ENCODE measurements at places on chromosomes 13 and 19.
A peak's percentile ranks its signal among the peaks of the same experiment; 100 is the strongest.

- no peak for DNase-seq
Observed at GRCh38 chr13:50999641-51000040, 90.0 kb downstream of the RNASEH2B start.

- DNase-seq, result no peak
Observed at GRCh38 chr13:72126424-72126823, 259.4 kb upstream of the DACH1 start.

GRCh38 chr19:50669302-50670101 is 20.3 kb downstream of the C19orf81 start:
- DNase-seq, result no peak

GRCh38 chr19:12137221-12137940 is 2.8 kb downstream of the ZNF20 start:
- DNase-seq, result no peak

DNA sequence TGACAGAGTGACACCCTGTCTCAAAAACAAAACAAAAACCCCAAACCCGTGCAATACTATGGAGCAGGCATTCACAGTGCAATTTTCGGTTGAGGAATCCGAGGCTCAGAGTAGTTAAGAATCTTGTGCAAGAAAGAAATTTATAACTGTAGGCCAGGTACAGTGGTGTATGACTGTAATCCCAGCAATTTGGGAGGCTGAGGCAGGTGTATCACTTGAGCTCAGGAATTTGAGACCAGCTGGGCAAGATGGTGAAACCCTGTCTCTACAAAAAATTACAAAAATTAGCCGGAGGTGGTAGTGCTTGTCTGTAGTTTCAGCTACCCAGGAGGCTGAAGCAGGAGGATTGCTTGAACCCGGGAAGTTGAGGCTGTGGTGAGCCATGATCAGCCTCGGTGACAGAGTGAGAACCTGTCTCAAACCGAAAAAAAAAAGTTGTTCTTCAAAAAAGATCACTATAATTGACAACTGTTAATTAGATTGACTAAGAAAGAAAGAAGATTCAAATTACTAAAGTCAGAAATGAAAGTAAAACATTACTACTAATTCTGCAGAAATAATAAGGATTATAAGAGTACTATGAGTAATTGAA is 12.9 kb downstream of the CEACAM1 start:
- no peak for DNase-seq

- no peak for DNase-seq
Observed at GRCh38 chr19:16698914-16699313, 20.7 kb upstream of the NWD1 start.

DNA sequence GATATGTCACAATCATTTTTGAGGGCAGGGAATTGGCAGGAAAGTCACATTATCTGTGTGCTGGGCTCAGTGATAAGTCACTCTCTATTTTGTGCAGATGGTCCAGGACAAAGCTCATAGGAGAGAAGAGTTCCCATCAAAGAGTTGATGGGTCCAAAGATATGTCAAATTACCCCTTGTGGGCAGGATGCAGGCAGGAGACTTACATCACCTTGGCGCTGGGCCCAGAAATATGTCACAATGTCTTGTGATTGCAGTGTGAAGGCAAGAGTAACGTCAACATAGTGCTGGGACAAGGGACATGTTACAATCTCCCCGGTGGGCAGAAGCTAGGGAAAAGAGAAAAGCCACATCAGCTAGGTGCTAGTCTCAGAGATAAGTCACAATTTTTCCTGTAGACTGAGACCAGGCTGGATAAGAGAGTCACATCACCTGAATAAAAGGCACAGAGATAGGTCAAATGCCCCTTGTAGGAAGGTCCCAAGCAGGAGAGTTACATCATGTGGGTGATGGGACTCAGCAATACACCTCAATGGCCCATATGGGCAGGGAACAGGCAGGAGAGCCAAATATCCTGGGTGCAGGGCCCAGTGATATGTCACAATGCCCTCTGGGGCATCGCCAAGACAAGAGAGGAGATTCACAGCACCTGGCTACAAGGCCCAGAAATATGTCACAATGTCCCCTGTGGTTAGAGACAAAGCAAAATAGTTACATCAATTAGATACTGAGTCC is 47.9 kb downstream of the ZNF99 start:
- no peak for DNase-seq

- no peak for DNase-seq
Observed at GRCh38 chr13:40221460-40222201, 444.8 kb downstream of the FOXO1 start.

GRCh38 chr13:79549355-79550106 is 68.6 kb downstream of the NDFIP2 start:
- no peak for DNase-seq

GRCh38 chr19:48890551-48890950 is 8.0 kb downstream of the TULP2 start:
- no peak for DNase-seq

GRCh38 chr19:45444318-45445041 is 20.8 kb upstream of the ERCC1 start:
- DNase-seq, result peak; percentile 57
